ENCODE measurements at places on chromosomes 7 and 10.

GRCh38 chr7:1024876-1025742, 19.2 kb upstream of the GPR146 start:
- no peak for DNase-seq

DNA sequence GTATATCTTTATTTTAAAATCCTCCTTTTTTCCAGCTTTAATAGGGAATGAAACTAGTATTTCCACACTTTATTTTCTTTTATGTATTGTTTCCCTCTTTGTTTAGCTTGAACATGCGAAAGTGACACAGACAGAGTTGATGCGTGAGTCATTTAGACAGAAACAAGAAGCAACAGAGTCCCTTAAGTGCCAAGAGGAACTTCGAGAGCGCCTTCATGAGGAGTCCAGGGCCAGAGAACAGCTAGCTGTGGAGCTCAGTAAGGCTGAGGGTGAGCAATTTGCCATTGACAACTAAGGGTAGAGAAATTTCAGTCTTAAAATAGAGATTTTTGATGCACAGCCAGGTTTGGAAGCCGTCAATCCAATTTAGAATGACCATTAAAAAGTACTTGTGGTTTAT, 73.1 kb downstream of the CYP51A1 start:
- DNase-seq = no peak

- DNase-seq = no peak
Observed at GRCh38 chr10:71697938-71698709, 21.5 kb downstream of the C10orf105 start.

DNA sequence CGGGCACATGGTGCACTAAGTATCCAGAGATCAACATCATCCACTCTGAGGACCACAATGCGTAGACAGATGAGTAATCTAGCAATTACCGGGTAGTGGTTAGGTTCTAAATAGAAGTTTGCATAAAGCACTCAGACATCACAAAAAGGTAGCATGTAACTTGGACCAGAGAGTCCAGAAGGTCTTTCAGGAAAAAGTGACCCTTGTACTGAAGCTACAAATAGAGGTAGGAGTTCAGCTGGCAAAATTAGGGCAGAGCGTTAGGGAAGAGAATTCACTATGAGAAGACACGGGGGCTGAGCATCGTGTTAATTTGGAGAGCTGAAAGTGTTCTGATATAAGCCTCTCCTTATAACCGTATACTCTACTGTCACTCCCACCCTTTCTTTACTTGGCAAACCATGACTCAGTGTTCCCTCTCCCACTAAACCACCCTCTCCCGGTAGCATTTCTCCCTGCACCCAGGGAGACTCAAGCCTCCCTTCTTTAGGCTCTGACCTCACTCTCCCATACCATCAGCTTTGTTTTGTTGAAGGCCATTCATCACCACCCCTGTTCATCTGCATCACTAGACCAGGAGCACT, 222.2 kb upstream of the FZD1 start:
- no peak for DNase-seq

DNA sequence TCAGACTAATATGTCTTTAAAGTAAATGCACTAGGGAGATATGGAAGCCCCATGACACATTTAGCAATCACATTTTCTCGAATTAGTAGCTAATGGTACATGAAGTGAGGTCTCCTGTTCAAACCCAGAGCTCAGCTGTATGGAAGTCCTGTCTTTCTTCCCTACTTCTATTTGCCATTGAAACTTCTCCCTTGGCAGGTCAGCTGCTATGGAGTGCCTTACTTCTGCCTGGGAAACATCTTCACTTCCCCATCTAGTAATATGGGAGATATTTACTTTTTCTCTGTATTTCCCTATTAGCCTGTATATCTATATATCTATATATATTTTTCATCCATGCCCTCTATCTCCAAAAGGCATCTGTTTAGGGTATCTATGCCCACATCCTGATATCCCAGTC, 225.3 kb upstream of the INHBA start:
- DNase-seq = no peak

DNA sequence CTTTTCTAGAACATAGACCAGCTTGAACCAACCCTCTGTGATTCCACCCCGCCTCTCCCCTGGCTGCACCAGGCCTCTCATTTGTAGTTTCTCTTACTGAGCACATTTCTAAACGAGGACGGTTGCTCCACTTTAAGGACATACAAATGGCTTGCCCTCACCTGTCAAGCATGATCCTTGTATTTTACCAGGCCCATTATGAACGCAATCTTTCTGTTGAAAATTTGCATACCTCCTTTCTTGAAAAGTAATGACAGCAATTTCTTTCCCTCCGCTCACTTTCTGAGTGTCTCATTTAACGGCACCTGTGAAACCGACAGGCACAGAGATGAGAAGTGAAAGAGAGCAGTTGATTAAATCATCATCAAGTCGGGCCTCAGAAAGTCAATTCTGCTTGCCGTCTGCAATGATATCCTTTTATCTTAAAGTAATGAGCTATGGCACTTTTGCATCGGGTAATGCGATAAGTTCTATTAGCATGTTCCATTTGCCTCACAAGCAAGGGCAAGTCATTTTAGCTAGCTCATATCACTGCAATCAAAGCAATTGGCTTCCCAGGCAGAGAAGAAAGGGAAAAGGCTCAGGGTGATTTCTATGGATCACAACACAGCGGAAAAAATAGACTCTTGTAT, 705.6 kb upstream of the GALNT17 start:
- no peak for DNase-seq

DNA sequence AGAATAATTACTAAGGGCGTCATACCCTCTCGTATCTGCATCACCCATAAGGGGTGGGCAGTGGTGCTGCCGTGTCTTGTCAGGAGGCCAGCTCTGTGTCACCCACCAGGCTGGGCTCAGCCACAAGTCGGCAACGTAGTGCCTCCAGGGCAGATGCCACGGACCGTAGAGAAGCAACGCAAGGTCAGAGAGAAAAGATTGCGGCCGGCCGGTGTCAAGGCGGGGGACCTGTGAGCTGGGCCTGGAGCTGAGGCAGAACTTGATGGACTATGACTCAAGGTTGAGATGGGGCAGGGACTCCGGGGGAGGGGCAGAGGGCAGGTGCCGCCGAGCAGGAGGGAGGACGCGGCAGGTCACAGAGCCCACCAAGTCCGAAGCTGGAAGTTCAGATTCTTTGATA, 29.5 kb downstream of the FOXK1 start:
- no peak for DNase-seq

DNA sequence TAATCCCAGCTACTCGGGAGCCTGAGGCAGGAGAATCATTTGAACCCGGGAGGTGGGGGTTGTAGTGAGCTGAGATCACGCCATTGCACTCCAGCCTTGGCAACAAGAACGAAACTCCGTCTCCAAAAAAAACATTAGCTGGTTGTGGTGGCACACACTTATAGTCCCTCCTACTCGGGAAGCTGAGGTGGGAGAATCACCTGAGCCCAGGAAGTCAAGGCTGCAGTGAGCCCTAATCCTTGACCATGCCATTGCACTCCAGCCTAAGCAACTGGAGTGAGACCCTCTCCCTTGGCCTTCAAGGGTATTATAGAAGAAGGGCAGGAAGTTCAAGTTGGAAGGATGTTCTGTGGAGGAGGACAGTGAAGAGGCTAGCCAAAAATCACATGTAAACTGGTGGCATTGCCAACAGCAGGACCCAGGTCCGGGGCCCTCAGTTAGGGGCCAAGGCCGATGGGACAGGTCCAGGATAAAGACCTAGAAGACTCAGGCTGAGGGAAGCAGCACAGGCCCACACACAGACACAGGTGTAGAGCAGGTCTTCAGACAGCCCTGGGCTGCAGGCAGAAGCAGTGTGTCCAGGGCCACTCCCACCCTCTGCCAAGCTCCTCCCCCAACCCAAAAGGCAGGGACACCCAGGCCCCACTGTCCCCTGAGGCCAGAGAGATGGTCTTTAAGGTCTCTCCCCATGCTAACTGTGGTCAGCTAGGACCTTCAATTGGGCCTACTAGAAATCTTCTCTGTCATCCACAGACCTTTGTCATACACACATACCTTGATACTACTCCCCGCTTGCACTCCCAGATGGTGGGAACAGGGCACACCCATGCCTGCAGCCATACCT, 8.4 kb upstream of the SAMD8 start:
- DNase-seq = no peak

DNA sequence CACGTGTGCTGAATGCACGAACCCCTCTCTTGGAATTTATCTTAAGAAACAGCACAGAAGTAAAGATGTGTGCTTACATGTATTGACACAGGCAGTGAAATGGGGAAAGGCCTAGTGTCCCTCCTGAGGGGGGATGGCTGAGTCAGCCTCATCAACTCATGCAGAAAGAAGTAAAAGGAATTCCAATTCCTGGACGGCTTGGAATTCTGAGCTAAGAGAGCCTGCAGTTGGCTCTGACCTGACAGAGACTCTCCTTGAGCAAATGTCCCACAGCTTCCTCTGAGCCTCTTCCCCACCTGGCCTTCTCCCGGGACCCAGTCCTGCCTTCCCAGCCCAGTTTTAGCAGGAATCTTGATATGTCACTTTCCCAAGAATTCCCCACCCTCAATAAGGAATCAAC, 542.4 kb upstream of the ADARB2 start:
- DNase-seq = no peak

DNA sequence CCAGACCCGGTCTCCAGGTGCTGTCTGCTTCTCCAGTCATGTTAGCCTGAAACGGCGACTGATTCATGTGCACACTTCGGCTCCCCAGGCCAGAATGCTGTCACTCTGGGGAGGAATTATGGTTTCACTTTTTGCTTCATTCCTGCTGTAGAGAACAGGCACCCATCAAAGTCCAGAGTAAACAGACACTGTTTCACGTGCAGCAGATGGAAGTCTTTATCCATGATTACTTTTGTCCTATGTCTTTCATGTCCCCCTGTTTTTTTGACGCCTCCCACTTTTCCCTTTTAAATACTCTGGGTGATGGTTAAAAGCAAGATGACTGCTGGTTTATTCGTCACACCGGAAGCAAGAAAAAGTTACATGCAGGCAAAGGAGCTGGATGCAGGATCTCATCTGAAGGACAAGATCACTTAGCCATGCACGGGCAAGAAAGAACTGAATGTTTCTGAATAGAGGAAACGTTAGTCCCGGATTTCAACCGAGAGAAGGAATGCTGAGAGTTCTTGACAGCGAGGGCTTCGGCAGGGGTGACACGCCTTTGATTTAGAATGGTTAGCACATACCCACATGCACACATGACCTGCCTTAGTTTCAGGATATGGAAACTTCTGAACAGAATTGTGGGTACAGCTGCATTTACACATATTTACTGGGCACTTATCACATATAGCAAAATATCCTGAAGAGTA, 250.0 kb upstream of the KLF6 start:
- no peak for DNase-seq

- no peak for DNase-seq
Observed at GRCh38 chr7:108012499-108013430, 9.8 kb upstream of the LAMB1 start.

- DNase-seq = no peak
Observed at GRCh38 chr7:99559175-99559915, 903 bp downstream of the ZNF655 start.

DNA sequence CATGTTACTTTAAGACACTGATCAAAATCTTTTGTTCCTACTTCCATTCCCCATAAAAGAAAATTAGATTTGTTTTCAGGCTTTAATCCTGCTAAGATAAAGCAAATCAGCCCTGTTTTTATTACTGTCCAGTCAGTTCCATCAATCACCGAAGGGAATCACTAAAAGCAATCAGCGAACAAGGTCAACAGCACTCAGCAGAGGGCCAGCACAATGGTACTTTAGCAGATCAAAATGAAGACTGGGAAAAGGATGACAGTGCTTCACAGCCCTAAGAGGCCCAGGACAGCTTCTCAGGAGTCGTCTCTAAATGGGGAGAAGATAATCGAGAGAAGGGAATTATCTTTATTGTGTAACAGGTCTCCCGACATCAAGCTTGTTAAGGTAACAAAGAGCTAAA, 32.7 kb downstream of the SEM1 start:
- no peak for DNase-seq

GRCh38 chr7:115635876-115636275, 394.7 kb downstream of the TFEC start:
- DNase-seq = no peak

DNA sequence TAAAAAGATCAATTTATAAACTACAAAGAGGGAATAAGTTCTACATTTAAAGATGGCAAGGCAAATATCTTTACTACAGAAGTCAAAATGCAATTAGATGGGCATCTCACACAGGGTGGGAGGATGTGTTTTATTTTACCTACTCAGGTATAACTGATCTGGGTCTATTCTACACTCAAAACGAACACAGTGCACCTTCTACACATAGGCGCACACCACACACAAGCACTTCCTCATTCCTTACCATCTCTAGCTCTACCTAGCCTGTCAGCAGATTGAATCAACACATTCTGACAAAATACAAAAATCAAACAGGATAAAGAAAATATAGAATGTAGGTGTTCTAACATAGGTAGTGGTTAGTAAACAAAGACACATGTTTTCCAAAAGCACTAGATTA, 64.8 kb downstream of the SGCE start:
- DNase-seq = no peak

DNA sequence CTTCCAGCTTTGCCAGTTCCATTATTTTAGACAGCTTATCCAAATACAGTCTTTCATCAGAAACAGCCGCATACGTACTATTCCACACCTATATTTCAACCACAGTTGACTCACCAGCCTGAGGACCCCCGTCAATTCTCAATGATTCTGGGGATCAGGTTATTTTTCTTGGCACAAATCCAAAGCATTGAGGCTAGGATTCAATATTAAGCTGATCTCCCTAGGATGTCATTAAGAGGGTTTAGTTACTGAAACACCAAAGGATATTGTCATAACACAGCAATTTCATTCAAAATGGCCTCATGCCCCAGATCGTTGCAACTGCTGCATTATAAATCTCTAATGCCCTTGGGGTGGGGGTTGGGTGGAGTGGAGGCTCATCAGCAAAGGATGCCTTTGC, 214.6 kb downstream of the PTEN start:
- no peak for DNase-seq
